ENCODE measurements at places on chromosomes 7 and 10. TPM values are rescaled to one million over a fixed set of nuclear protein-coding genes. Genes with fewer than 3 reads are reported as not detected.

Gene ENKUR
- not detected for total RNA-seq

Gene NPY4R2
- total RNA-seq = not detected

Gene GLI3
- 24.9 TPM for total RNA-seq

DNA sequence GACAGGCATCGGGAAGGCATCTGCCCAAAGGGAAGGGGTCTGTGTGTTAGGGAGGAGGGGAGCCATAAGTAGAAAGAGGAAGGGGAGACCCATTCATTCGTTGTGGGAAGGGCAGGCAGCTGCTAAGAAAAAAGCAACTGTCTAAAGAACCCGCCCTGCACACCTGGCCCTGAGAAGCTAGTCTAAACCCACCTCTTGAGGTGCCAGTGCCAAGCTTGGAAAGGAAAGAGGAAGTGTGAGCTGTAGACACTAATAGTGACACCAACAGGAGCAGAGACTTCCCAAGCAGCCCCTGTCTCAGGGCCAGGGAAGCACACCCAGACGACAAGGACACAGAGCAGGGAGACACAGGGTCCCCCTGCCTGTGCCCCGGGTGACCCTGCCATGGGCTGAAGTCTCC, 40.8 kb upstream of the PRSS58 start:
- no peak for DNase-seq
- H3K4me1 ChIP-seq = no peaks in the 10 kb centered on the region
- H3K27me3 ChIP-seq = peaks cover 4% of the 10 kb centered on the region
- H3K4me3 ChIP-seq = no peak overlapping the region
- H3K27ac ChIP-seq = no peak overlapping the region

GRCh38 chr10:133460208-133460769, 6.5 kb downstream of the SCART1 start:
- no peak overlapping the region for H3K4me3 ChIP-seq
- H3K36me3 ChIP-seq = no peaks in the 10 kb centered on the region
- H3K27me3 ChIP-seq = peaks cover 15% of the 10 kb centered on the region
- no peak overlapping the region for H3K27ac ChIP-seq
- no peaks in the 10 kb centered on the region for H3K4me1 ChIP-seq

Gene AASS
- total RNA-seq = 41.9 TPM

DNA sequence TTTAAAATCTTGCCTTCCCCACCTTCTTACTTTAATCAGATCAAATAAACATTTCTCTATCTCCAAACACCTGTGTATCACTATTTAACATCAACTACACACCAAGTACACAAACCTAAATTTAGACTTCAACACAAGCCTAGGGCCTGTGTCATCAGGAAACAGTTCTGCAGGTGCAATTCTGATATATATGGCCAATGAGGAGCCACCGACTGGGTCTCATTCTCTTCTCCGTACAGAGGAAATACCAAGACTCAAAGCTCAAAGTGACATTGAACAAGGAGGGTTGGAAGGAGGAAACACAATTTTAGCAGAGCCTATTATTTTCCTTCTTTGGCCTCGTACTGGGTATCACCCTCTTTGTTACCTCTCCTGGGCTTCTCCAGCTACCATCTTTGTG, 152.6 kb upstream of the PRR15 start:
- no peaks in the 10 kb centered on the region for H3K36me3 ChIP-seq
- no peak overlapping the region for H3K4me3 ChIP-seq
- no peak overlapping the region for H3K27ac ChIP-seq
- no peaks in the 10 kb centered on the region for H3K27me3 ChIP-seq
- H3K4me1 ChIP-seq = no peaks in the 10 kb centered on the region

DNA sequence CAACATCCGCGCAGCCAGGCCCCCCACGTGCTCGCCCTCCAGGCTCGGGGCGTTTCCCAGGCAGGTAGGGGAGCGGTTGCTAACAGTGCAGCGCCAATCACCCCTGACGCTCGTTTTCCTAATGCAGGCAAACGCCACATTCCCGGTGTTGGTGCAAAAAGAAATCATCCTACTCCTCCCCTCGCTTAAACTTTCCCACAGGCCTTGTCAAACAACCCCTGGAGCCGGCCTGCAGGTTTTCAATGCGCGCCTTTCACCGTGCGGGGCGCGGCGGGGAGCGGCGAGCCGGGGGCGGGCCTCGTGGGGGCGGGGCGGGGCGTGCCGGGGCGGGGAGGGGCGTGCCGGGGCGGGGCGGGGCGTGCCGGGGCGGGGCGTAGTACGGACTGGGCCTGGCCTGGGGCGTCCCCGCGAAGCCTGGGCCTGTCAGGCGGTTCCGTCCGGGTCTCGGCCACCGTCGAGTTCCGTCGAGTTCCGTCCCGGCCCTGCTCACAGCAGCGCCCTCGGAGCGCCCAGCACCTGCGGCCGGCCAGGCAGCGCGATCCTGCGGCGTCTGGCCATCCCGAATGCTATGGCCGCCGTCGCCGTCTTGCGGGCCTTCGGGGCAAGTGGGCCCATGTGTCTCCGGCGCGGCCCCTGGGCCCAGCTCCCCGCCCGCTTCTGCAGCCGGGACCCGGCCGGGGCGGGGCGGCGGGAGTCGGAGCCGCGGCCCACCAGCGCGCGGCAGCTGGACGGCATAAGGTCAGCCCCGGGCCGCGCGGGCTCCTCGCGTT, at the start of gene ECHDC3:
Gene ECHDC3 (plus strand): TSS at position 374 of the 770 bp plus-strand sequence. CDS start 195 bp downstream, at position 569.
- no peak within 1 kb of the TSS for H3K4me3 ChIP-seq
- no peaks in the 10 kb centered on the region for H3K4me1 ChIP-seq
- H3K27me3 ChIP-seq = peaks cover 9% of the 10 kb centered on the region
- H3K27ac ChIP-seq = no peak within 1 kb of the TSS
- peak; percentile 35 for DNase-seq
- H3K36me3 ChIP-seq = peaks cover 12% of the 10 kb centered on the region

GRCh38 chr7:128948976-128949760, 11.4 kb downstream of the IRF5 start:
- H3K27ac ChIP-seq = no peak overlapping the region
- peaks cover 11% of the 10 kb centered on the region for H3K36me3 ChIP-seq
- H3K4me3 ChIP-seq = no peak overlapping the region
- no peak for DNase-seq
- no peaks in the 10 kb centered on the region for H3K4me1 ChIP-seq

DNA sequence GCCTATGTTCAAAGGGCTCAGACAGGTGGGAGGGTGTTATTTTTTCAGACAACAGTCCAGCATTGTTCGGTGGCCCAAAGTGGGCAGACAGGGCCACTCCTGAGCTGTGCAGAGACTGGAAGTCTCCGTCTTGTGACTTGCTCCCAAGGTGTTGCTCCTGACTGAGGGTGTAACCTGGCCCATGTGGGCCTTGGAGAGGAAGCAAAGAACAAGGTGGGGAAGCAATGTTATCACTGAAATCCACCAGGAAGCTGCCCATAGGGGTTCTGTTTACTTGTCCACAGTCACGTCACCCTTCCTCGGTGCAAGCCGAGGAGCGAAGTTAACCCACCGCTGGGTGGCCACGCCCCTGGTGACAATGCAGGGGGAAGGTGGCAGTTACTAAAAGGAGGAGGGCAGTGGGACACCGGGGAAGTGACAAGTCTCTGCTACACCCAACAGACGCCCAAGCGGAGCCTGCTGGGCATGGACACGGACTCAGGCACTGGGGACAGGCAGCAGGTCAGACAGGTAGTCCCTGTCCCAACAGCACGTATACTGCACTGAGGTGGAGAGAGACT, 311.6 kb upstream of the MKI67 start:
- H3K4me3 ChIP-seq = no peak overlapping the region
- H3K36me3 ChIP-seq = peaks cover 3% of the 10 kb centered on the region
- H3K27ac ChIP-seq = no peak overlapping the region
- no peak for DNase-seq
- no peaks in the 10 kb centered on the region for H3K4me1 ChIP-seq
- peaks cover 2% of the 10 kb centered on the region for H3K27me3 ChIP-seq

GRCh38 chr10:131453721-131454634, 142.5 kb upstream of the TCERG1L start:
- H3K4me1 ChIP-seq = no peaks in the 10 kb centered on the region
- H3K27ac ChIP-seq = no peak overlapping the region
- DNase-seq = peak; percentile 22

GRCh38 chr10:16386855-16387254, 50.0 kb upstream of the PTER start:
- H3K36me3 ChIP-seq = no peaks in the 10 kb centered on the region
- H3K4me1 ChIP-seq = peaks cover 8% of the 10 kb centered on the region
- H3K27ac ChIP-seq = no peak overlapping the region
- no peak overlapping the region for H3K4me3 ChIP-seq

- no peak overlapping the region for H3K27ac ChIP-seq
- no peak for DNase-seq
Measured at GRCh38 chr7:99422625-99423024, 13.9 kb downstream of the BUD31 start.

- H3K4me3 ChIP-seq = no peak overlapping the region
- H3K27me3 ChIP-seq = peaks cover 4% of the 10 kb centered on the region
- no peaks in the 10 kb centered on the region for H3K36me3 ChIP-seq
- H3K4me1 ChIP-seq = peaks cover 44% of the 10 kb centered on the region
- no peak for DNase-seq
Measured at GRCh38 chr10:34711500-34711899, 103.6 kb downstream of the PARD3 start.

GRCh38 chr10:10141782-10142382, 875.8 kb upstream of the CELF2 start:
- H3K36me3 ChIP-seq = no peaks in the 10 kb centered on the region
- no peak overlapping the region for H3K27ac ChIP-seq
- no peak overlapping the region for H3K4me3 ChIP-seq
- H3K4me1 ChIP-seq = no peaks in the 10 kb centered on the region

- no peak for DNase-seq
- no peaks in the 10 kb centered on the region for H3K27me3 ChIP-seq
- H3K4me3 ChIP-seq = no peak overlapping the region
- H3K4me1 ChIP-seq = no peaks in the 10 kb centered on the region
Measured at GRCh38 chr7:39306016-39306570, 260.1 kb upstream of the YAE1 start.

DNA sequence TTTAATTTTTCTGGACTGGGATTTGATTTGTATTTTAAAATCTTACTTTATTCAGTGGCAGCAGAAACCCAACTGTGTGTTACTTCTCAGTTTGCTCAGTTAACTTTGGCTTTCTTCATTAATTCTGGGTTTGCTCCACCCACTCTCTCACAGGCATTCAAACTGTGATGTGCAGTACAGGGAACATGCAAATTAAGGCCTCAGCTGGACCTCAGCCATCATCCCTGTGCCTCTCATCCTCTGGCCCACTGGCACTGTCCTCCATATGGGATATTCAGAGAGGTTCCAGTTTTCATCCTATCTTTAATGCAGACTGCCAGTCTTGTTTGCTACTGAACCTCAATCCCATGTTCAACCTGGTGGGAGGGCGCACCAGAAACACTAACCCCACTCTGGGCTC, 743.4 kb upstream of the IGFBP3 start:
- H3K4me1 ChIP-seq = no peaks in the 10 kb centered on the region
- H3K27ac ChIP-seq = no peak overlapping the region
- no peaks in the 10 kb centered on the region for H3K36me3 ChIP-seq
- H3K4me3 ChIP-seq = no peak overlapping the region
- DNase-seq = no peak

- H3K36me3 ChIP-seq = no peaks in the 10 kb centered on the region
- peaks cover 14% of the 10 kb centered on the region for H3K4me1 ChIP-seq
- no peak overlapping the region for H3K27ac ChIP-seq
- H3K27me3 ChIP-seq = no peaks in the 10 kb centered on the region
Measured at GRCh38 chr10:84269773-84270172, 24.9 kb downstream of the RGR start.

DNA sequence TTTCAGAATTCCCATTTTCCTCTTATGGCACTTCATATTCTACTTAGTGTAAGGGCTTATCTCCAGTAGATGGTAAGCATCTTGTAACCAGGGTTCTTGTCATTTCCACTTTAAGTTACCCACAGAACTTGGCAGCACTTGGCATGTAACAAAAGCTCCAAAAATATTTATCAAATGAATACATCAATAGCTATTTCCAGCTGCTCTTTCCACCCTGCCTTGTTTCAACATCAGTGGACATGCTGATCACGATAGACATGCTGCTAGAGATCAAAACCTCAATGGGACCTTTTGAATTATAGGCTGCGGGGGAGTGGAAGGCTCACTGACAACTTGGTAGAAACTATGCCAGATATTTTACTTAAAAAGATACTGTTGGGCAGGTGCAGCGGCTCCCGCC, 32.9 kb downstream of the HOXA1 start:
- no peak overlapping the region for H3K4me3 ChIP-seq
- H3K36me3 ChIP-seq = no peaks in the 10 kb centered on the region
- H3K4me1 ChIP-seq = no peaks in the 10 kb centered on the region
- H3K27ac ChIP-seq = no peak overlapping the region

Gene PAPOLB
- total RNA-seq = 0.10 TPM

GRCh38 chr7:70477036-70478010, 654.6 kb upstream of the GALNT17 start:
- H3K4me1 ChIP-seq = peaks cover 55% of the 10 kb centered on the region
- H3K27ac ChIP-seq = no peak overlapping the region
- no peak for DNase-seq
- H3K36me3 ChIP-seq = peaks cover 10% of the 10 kb centered on the region
- no peak overlapping the region for H3K4me3 ChIP-seq
- H3K27me3 ChIP-seq = peaks cover 11% of the 10 kb centered on the region

GRCh38 chr10:76882245-76882644, 755.4 kb downstream of the KCNMA1 start:
- no peaks in the 10 kb centered on the region for H3K36me3 ChIP-seq
- peaks cover 22% of the 10 kb centered on the region for H3K4me1 ChIP-seq
- no peak overlapping the region for H3K4me3 ChIP-seq

GRCh38 chr10:34513636-34514035, 301.5 kb downstream of the PARD3 start:
- H3K4me1 ChIP-seq = no peaks in the 10 kb centered on the region
- no peak for DNase-seq
- no peaks in the 10 kb centered on the region for H3K27me3 ChIP-seq
- H3K27ac ChIP-seq = no peak overlapping the region
- no peaks in the 10 kb centered on the region for H3K36me3 ChIP-seq
- no peak overlapping the region for H3K4me3 ChIP-seq

Gene RET
- 0.28 TPM for total RNA-seq

Gene RPEL1
- not detected for total RNA-seq

- no peak for DNase-seq
- peaks cover 5% of the 10 kb centered on the region for H3K36me3 ChIP-seq
- H3K27me3 ChIP-seq = peaks cover 2% of the 10 kb centered on the region
- H3K4me3 ChIP-seq = no peak overlapping the region
Measured at GRCh38 chr7:602341-603141, 82.9 kb upstream of the PDGFA start.

DNA sequence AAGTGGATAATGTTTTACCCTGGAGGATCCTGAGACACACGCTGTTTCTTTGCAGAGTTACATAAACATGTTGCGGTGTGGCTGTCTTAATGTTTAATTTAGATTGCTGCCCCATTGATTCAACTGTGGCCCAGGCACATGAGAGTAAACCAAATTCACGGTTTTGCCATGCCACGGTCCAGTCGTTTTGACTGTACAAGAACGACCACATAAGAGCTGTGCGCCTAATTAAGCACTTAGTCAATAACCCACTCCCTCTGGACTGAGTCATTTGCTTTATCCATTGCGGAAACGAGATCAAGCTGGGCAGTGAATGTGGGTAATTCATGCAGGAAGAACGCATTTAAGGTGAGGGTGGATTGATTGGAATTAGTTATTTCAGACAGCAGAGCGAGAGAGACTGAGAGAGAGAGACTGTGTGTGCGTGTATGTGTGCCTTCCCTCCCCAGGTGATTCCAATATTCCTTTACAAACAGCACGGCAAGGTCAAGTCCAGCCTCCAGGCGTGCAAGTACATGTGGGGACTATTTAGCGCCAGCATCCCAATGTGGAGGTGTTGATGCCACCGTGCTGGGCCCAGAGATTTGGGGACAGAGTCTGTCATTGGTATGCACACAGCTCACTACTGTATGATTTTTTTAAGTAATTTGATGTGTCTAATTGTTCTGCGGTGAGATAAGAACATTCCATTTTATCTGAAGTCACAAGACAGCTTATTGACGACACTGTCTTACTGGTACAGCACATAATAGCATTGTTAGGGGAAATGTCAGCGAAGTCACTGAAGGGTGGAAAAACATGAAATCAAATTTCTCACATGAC, 8.4 kb upstream of the TEX36 start:
- H3K27ac ChIP-seq = no peak overlapping the region
- H3K36me3 ChIP-seq = no peaks in the 10 kb centered on the region
- H3K27me3 ChIP-seq = peaks cover 1% of the 10 kb centered on the region
- no peak overlapping the region for H3K4me3 ChIP-seq
- DNase-seq = no peak

Data from endothelial cell (in vitro differentiated cells).